ENCODE measurements at places on chromosomes 1 and 21.

DNA sequence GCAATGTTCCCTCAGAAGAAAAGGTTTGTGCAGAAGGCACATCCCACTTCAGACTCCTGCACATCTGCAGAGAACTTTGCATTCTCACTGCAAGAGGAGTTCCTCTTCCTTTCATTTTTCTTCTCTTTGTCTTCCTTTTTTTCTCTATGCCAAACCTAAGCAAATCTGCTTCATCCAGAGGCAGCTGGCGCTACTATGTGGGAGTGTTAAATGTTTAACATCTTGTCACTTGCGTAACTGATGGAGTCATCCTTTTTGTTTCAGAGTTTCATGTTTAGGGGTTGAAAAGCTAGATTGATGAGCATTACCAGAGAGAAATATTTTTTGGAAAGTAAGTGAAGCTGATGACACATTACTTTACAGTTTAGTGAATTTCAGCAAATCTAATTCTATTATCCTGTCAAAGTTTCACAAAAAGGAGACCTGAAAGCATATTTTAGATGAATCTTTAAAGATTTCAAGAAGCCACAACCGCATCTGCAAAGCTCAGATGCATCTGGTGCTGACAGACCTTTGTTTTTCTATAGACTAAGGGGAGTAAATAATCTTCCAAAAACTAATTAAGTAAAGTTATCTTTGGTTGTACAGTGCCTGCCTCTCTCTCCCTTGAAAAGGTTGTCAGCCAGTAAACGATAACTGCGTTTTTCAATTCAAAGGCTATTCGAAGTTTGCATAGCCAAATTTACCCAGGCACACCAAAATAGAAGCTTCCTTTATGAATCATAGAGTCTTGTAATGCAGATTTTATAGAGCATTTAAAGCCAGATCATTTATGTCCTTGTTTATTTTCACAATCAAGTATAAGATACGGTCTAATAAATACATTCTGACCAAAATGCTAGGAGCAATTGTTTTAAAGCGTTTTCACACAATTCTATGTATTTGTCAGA, 1.2 kb upstream of the LRRC53 start:
- DNase-seq: no peak

- no peak for DNase-seq
Observed at GRCh38 chr1:116424863-116425262, 51.8 kb downstream of the ATP1A1 start.

DNA sequence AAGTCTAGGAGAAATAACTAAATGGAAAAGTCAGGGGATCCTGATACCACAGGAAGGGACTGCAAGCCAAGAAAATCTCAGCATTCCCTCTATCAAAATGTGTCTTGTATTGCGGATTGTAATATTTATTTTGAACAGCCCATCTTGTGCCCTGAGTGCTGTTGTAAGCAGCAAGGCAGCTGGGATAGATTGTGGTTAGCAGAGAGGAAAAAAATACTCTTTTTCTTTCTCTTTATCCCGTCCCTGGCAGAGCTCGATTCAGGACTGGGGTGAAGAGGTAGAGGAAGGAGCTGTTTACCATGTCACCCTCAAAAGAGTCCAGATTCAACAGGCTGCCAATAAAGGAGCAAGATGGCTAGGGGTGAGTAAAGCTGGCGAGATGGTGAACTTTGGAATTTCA, 1.2 kb downstream of the RGL1 start:
- DNase-seq: peak; percentile 31

DNA sequence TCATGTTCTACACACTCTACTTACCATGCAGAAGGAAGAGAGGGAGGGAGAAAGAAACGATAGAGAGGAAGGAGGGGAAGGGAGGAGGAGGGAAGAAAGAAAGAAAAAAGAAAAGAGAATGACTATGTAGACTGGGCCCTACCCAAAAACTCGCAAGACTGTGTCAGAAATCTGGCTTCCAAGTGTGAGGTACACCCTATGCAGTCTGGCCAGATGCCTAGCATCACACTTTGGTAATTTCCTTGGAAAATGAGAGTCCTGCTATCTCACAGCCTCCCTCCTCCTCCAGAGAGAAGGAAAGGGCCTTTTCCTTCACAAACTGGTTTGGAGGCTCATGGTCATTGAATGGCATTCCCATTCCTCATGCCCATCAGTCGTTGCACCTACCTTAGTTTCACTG, 86.4 kb upstream of the LRRC8D start:
- no peak for DNase-seq

DNA sequence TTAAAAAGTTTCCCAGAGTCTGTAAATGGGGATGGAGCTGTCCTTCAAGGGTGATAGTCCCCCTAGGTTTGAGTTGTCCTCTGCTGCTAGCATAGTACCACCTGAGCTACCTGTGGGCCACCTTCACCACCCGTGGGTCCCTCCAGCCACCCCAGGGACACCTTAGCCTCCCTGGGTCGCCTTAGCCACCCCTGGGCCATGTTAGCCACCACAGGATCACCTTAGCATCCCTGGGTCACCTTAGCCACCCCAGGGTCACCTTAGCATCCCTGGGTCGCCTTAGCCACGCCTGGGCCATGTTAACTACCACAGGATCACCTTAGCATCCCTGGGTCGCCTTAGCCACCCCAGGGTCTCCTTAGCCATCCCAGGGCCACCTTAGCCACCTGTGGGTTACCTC, 67.1 kb downstream of the ADARB1 start:
- DNase-seq: no peak

- no peak for DNase-seq
Observed at GRCh38 chr1:33170351-33171274, 11.2 kb downstream of the TRIM62 start.

DNA sequence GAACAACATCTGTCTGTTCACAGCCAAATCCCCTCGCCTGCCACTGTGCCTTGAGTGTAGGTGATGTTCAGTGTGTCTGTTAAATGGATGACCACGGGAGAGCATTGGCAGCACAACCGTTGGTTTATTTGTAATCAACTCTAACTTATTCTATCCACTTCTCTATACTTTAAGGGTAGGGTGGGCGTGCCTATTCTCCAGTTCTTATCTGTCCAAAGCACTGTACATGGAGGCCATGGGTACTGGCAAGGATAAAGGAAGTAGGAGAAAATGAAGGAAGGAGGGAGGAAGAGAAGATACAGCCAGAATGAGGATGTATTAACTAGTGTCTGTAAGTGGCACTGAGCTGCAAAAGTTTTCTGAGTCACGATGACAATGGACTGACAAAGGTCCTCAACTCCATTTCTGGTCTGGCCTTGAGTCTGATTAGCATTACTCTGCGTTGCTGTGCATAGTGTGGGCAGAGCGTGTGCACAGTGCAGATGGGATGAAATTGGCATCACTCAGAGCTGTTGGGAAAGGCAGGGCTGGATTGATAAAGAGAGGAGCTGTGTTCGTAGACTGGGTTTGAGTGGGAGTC, 7.1 kb downstream of the RHOU start:
- DNase-seq: no peak

GRCh38 chr1:110875216-110875731, 2.3 kb downstream of the CD53 start:
- DNase-seq: peak; percentile 74

DNA sequence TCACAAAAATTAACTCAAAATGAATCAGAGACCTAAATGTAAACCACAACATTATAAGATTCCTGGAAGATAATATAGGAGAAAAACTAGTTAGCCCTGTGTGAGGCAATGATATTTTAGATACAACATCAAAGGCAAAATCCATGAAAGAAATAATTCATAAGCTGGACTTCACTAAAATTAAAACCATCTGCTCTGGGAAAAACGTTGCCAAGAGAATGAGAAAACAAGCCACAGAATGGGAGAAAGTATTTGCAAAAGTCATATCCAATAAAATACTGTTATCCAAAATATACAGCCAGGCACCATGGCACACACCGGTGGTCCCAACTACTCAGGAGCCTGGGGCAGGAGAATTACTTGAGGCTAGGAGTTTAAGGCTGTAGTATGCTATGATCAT, 70.3 kb downstream of the SYF2 start:
- DNase-seq: no peak

GRCh38 chr1:248686815-248687214, 15.8 kb downstream of the OR14I1 start:
- peak; percentile 73 for DNase-seq
